ENCODE measurements at places on chromosomes 1 and 21.

GRCh38 chr21:37667380-37667779 is 248.9 kb downstream of the KCNJ6 start:
- no peak for DNase-seq

DNA sequence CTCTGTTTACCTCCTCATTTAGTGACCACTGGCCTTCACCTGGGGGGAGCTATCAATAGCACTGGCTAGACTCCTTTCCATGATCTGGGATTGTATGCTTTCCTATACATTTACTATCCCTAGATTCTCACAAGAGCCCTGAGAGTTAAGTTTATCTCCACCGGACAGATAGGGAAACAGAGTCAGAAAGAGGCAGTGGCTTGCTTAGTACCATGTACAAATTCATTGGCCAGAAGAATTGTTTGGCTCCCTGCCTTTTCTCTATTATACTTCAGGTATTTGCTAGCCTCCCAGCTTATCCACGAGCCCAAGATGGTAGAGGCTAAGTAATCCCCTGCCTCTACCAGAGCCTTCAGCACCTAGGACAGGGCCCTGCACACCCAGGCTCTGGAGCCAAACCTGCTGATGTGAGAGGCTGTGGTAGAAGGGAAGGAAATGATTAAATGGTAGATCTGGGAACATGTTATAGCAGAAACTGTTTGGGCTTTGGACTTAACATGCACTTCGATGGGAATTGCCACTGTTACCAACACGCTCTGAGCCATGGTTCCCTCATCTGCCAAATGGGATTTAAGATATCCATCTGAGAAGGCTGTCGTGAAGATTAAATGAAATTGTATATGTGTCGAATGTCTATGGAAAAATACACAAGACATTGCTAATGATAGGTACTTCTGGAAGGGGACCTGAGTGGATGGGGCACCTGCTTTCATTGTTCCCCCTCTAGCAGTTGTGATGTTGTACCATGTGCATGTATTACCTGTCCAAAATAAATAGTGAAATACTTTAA is 3.1 kb upstream of the BLACAT1 start:
- no peak for DNase-seq

DNA sequence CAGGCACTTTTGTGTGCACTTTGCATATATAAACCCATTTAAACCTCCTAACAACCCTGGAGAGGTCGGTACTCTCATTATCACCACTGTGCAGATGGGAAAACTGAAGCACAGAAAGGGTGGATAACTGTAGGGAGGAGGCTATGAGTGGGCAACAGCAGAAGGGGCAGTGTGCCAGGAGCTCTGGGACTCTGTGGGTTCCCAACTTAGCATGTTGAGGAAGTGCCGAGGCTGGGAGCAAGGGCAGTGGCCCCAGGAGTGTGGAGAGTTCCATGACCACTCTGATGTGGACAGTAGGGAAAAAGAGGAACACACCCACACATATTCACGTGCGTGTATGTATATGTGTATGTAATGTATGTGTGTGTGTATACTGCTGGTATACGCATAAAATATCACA is 25.7 kb upstream of the KCNC4 start:
- DNase-seq = no peak

- DNase-seq = no peak
These were observed 30.6 kb downstream of the FAM78B start for GRCh38 chr1:166136222-166136621.

DNA sequence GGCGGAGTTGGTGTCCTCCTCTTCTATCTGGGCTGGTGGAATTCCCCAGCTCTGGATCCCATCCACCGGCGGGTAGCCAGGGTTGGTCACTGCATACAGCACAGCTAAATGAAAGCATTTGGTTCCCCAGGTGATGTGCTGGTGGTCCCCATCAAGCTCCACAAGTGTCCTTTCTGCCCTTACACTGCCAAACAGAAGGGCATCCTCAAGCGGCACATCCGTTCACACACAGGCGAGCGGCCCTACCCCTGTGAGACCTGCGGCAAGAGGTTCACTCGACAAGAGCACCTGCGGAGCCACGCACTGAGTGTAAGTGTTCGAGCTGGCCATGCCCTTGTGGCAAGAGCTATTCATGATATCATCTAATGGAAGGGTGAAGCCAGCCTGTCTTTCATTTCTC is 15.9 kb downstream of the ZBTB8B start:
- no peak for DNase-seq

DNA sequence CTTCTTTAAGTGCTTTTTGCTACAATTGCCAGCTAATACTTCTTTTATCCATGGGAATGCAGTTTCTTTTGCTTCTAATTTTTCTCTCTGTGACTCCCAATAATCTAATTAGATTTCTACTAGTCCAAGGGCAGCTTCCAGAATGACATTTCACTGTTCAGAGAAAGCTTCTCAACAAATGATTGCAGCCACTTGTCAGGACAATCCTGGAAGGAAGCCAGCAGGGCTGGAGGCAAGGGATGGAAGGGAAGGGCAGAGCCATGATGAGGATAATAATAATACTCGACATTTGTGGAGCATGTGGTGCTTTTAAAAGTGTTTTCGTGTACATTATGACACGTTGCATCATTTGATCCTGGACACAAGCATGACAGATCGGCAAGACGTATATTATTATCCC is 19.4 kb downstream of the F11R start:
- no peak for DNase-seq

GRCh38 chr1:22812092-22812880 is 101.6 kb downstream of the EPHB2 start:
- no peak for DNase-seq

DNA sequence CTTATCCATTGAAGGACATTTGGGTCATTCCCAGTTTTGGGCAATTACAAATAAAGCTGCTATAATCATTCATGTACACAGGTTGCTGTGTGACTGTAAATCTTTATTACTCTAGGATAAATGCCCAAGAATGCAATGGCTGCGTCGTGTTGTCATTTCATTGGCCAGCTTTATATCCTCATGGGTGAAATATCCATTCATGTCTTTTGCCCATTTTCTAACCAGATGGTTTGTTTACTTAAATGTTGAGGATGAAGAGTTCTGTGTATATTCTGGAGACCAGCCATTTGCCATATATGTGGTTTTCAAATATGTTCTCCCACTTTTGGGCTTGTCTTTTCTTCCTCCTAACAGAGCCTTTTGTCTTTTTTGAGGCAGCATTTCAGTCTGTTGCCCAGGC is 25.3 kb downstream of the TRIM11 start:
- no peak for DNase-seq

GRCh38 chr1:1670866-1671265 is 12.1 kb upstream of the CDK11B start:
- no peak for DNase-seq

DNA sequence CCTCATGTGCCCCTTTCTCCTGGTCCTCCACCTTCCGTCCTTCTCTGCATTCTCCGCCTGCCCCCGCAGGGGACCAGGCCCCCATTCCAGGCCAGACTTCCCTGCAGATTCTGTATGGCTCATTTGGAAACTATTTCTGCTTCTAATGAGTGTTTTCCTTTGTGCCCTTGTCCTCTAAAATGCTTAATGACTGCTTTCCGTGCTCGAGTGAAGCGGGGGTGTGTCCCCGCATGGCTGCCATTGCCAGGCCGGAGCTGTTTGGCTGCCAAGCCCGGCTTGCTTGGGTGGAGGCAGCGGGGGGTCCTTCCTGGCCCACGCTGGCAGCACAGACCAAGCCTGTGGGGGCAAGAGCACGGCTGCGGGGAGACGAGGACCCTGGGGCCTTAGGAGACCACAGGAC is 299.3 kb upstream of the VAMP3 start:
- DNase-seq = no peak

DNA sequence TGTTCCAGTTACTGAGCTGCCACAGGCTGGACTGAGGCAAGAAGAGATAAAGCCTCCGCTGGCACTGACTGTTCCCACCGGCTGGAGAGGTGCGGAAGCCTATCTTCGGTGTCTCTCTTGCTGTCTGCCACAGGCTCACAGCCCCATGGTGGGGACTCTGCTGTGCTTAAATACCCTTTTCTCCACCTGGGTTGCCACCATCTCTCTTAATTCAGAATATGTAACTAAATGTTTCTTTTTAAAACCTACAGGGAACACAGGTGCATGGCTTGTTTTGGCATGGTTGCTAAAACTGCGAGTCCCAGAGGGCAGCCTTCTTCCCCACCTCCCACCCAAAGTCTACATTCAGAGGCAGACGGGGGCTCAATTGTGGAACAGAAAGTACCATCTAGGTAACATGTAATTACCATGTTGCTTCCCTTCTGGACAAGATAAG is 8.1 kb upstream of the LBR start:
- no peak for DNase-seq
